H1 (cell line): ENCODE measurements at places on chromosomes 1 and 21. TPM values are rescaled to one million over a fixed set of nuclear protein-coding genes. Genes with fewer than 3 reads are reported as not detected.

DNA sequence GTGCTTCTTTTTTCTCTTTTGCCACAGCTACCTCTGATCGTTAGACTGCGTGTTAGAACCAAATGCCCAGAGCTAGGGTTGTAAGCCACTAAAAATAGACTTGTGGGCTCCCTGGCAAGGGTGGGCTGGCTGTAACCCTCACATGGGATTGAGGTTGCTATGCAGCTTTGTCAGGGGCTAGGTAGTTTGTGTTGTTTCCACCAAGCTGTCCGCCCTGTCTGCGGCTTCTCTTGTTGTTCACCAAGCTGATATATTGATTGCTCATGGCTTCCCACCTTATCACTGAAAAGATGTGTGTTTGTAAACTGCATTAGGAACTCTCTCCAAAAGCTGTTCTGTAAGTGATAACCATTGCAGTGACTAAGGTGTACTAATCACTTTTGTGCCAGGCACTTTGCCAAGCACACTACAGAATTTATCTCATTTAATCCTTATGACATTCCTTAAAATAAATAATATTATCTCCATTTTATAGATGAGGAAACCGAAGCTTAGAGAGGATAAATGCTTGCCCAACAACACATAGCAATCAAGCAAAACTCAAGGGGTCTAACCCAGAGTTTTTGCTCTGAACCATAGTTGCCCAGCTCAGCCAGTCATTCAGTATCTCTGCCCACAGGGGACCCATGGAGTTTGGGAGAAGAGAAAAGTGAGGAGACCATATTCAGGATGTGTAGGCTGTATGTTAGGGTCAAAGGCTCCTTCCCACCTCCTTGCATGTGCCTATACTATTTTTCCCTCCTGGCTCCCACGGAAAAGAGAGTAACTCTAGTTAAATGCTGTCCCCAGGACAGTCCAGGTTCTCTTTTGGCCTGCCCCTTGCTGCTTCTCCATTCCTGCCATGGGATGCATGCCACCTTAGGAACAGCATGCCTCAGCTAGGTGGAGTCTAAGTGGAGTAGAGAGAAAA lies 42.2 kb upstream of the TARBP1 start:
- DNase-seq: no peak

- DNase-seq: no peak
Measured at GRCh38 chr1:219713981-219714381, 101.1 kb upstream of the ZC3H11B start.

DNA sequence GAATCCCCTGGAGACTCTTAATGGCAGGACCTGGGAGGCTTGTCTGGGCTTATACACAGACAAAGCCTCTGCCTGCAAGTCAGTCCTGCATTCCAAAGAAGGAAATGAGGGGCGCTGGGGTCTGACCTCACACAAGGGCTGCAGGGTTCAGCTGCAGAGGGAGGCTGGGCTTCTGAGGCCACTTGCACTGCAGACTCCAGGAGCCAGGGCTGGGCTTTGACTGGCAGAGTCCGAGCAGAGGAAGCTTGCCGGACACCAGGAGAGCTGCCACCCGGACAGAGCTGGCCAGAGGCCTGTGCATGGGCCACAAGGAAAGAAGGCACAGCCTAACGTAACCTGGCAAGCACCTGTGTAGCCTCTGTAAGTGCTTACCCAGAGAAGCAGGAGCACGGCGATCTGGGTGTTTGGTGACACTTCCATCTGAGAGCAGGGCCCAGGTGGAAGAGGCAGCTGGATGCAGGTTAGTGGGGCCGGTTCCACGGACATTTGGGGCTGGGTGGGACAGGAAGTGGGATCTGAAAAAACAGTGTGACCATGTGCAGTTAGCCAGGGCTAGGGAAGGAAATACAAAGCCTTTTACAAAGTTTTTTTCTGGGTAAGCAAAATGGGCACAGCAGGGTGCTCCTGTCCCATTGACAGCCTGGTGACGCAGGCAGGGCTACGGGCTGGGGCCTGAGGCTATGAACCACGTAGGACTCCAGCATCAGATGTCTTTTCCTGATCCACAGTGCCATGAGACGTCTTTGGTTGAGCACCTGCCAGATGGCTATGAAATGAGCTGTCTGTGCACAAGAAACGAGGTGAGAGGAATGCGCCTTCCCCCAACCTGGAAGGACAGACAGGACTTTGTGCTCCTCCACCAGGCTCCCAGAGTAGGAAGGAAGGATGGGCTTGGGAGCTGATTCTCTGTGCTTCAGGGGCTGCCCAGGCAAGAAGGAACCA lies 37.3 kb upstream of the LBR start:
- no peak for DNase-seq

TMCO1 gene
- 53.1 and 61.6 TPM in 2 replicates for total RNA-seq

UMODL1 gene
- total RNA-seq: not detected in 2 replicates

TRABD2B gene
- total RNA-seq: 3.4 and 3.5 TPM in 2 replicates

- DNase-seq: no peak
Measured at GRCh38 chr21:35338881-35339632, 290.0 kb upstream of the RUNX1 start.

- DNase-seq: no peak
Measured at GRCh38 chr1:85836736-85837135, 128.5 kb upstream of the ZNHIT6 start.

DNA sequence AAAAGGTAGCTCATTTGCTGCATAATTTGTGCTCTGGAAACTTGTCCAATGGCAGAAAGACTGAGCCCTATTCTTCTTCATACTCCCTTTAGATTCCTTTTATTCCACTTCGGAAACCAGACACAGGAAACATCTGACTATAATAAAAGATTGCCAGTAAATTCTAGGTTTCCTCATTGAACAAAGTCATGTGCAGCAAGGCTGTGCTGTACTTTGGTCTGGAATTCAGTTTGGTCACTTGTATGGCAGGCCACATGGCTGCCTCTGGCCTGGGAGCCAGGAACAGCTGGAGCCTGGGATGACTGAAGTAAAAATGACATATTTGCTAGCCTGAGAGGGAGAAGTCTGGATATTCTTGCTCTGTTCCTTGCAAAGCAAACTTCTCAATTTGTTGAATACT lies 79.6 kb downstream of the ST3GAL3 start:
- no peak for DNase-seq

- no peak for DNase-seq
Measured at GRCh38 chr21:31429506-31429905, 85.4 kb upstream of the TIAM1 start.

DNA sequence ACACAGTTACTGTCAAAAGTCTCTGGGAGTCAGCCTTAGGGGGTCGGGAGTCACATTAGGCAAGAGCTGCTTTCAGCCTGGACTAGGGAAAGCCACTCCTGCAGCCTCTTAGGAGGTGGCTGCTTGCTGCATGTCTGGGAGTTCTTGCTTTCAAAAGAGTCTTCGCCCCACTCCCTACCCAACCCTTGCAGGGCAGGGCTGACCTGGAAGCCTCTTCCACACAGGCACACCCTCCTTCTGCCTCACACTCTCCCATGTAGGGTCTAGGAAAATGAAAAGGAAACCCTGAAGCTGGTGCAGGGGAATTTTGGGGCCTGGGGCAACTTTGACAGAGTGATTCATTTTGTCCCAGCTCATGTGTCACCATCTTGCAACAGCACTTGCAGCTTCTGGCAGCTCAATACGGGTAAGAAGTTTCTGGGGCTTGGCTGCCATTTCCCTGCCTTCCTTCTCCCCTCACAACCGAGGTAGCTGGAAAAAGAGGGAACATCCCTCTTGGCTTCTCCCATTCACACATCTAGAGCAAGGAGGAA lies 37.3 kb downstream of the KCND3 start:
- no peak for DNase-seq

- no peak for DNase-seq
Measured at GRCh38 chr1:88062650-88063153, 621.4 kb upstream of the PKN2 start.

GRCh38 chr1:56527548-56528302 lies 51.6 kb downstream of the PLPP3 start:
- no peak for DNase-seq
